Frontal cortex (tissue), 4 donors: ENCODE measurements at places on chromosomes 4 and X.
A peak's percentile ranks its signal among the peaks of the same experiment; 100 is the strongest.

DNA sequence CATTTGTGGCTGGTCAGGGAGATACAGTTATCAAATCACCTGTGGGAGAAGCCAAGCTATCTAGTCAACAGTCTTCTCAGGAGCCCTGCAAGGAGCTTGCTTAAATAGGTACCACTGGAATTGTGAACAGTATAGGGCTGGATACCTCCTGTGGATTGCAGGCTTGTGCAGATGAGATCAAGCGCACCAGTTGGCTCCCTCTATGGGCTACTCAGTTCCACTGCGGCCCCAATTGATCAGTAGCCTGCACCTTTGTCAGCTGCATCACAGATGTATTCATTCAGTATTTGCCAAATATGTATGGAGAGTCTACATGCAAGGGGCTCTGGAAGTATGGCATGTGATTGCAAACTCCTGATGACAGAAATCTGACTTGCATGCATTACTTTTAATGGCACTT, 28.6 kb downstream of the TEX13A start:
- no peak for DNase-seq

- DNase-seq, result no peak
Measured at GRCh38 chrX:47637546-47638195, 7.9 kb upstream of the CFP start.

GRCh38 chr4:17385403-17385802, 126.5 kb downstream of the QDPR start:
- peak; percentile 5 for DNase-seq

GRCh38 chrX:154373340-154374306, 811 bp downstream of the FLNA start:
- peak; percentile 76 for DNase-seq

DNA sequence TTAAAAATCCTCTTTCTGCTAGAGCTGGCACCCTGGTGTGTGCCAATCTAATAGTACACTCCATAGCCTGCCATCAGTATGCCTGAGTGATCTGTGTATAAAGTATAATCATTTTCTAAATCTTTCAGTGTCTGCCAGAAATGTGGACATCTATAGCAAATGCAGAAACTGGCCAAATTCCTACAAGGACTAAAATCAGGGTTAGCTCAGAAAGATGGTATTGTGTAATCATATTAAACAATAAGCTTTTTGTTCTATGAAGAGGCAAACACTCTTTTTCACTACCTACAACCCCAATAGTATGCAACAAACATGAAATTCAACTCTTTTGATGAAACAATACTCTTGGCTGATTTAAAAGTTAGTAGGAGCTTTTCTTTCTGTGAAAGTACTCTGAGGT, 7.7 kb upstream of the TXLNG start:
- no peak for DNase-seq

DNA sequence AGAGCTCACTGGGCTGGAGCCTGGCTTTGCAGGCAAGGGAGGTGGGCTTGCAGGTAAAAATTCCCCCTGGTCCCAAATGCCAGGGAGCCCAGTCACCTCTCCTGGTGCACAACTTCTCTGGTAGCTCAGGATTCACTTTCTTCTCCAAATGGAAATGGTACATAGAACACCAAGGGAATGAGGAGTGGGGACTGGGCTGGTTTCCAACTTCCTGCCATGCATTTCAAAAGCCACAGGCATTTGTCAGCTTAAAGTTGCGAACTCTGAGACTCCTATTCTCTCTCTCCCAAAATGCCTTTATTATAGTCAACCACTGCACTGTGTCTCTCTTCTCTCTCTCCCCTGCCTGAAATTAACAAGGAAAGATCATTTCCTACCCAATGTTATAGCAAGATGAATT, 177.3 kb downstream of the GRIA3 start:
- no peak for DNase-seq

- DNase-seq, result no peak
Measured at GRCh38 chr4:53066155-53066554, 204.0 kb downstream of the RASL11B start.

DNA sequence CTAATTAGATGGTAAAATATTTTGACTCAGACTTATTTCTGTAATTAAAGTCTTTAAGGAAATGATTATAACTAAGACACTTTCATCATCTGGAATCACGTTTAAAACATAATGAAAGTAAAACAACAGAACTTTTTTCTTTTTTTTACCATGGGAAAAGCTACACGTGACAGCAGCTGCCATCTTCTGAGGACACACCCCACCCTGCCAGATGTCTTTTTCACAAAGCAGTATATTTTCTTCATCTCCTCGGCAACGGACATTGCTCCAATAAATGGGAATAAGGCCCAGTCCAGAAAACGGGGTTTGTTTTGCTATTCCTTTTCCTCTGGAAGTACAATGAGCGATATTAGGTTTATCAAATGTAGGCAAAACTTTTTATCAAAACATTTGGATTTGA, 17.5 kb downstream of the PRSS12 start:
- DNase-seq, result no peak

- DNase-seq, result no peak
Measured at GRCh38 chrX:68919707-68920106, 90.9 kb downstream of the EFNB1 start.

DNA sequence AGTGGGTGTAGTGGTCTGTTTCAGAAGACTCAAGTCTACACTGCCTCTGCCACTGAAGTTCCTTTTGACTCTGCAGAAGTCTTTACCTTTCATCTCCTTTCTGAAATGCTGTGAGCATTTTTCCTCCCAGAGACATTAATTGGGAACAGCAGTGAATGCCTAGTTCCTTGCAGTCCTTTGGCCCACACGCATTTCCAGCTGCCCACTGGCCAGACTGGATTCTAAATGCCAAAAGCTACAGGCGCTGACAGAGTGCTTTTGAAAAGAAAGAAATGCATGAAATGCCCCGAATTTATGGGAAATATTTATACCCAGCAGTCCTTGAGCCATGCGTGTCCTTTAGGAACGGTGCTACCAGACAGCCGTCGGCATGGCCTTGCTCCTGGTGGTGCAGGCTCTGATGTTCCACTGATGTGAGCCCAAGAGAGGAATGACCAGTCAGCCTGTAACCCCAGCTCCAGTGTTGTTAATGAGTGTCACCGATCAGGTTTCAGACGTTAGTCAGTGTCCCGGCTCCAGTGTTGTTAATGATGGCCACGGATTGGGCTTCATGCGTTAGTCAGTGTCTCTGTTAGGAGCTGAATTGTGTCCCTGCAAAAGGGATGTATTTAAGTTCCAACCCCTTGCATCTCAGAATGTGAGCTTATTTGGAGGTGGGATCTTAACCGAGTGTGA, 132.6 kb downstream of the TBL1X start:
- no peak for DNase-seq

GRCh38 chr4:32826169-32826568, 2106.0 kb downstream of the PCDH7 start:
- DNase-seq, result no peak

DNA sequence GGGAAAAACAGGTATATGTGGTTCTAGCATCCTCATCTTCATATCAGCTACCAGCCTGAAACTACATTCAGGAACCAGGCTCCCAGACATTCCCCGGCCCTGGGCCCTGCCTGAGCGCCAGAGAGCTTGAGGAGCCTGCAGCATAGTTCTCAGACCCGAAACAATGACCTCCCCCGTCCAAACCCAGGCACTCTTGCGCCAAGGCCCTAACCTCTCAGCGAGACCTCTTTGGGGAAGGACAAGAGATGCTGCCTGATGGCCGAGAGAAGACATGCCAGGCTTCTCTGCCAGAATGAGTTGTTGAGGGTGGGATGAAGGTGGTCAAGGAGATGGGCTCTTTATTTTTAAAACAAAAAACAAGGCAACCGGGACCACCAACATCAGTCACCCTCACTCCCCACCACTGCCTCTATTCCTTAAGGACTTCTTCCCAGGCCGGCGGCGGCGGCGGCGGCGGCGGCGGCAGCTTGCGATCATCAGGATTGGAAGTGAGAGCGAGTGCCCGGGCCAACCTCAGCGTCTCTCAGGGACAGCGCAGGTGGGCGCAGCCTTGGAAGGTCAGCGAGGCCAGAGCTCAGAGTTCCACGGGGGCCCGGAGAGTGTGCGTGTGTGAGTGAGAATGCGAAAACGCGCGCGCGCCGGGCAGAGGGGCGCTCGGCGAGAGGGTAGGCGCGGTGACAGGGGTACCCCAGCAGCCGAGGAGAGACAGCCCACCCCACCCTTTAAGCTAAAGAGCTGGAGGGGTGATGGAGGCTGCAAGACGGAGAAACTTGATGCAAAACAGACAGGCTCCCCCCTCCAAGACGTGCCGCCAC, 601 bp downstream of the INPP4B start:
- DNase-seq, result no peak

GRCh38 chr4:108152980-108153379, 15.8 kb downstream of the LEF1 start:
- DNase-seq, result no peak

DNA sequence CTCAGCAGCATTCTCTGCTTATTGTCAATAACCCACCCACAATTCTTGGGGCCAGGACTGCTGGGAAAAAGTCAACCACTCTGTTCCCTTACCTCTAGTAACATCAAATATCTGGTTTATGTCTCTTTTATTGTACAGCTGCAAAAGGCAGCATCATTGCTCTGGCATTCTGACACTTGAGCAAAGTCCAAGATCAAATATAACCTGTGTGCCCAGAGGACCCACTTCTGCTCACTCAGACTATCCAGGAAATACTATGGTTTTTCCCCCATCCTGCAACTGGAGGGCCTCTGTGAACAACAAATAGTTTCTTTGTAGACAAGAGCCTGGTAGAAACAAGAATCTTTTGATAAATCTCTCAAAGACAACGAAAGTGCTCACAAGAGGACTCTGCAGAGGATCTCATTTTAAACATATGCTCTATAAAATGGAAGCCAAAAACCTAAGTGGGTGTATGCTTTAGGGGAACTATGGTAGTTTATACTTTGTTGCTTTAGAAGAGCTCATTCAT, 154.7 kb downstream of the RAB28 start:
- no peak for DNase-seq

DNA sequence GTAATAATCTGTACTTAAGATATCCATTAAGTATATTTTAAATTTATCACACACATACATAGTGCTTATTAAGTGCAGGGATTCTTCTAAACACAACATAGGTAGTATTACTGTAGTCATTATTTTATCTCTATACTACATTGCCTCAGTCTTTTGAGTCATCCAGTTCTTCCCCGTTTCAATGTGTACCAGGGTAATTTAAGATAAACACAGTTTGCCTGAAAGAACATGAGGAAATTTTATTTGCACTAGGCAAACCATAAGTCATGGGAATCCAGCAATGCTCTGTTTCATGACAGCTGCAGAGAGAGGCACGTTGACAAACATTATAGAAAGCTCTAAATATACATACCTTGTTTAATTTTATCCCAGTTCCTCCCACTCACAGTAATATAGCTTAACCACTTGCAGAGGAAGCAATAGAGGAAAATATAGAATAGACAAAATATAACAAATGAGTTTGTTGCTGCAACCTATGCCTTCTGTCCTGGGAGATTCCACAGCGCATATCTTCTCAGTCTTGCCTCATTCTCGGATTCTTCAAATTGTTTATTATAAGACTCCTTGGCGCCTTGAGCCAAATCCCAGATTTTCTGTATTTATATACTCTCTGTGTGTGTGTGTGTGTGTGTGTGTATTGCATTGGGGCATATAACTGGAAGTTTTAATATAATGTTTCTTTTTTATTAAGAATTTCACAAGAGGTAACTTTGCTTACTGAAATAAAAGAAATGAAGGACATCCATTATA, 258.6 kb downstream of the FAM133A start:
- DNase-seq, result no peak

GRCh38 chr4:53507671-53508286, 83.5 kb downstream of the LNX1 start:
- no peak for DNase-seq

GRCh38 chrX:132373610-132374009, 115.2 kb downstream of the MBNL3 start:
- no peak for DNase-seq

DNA sequence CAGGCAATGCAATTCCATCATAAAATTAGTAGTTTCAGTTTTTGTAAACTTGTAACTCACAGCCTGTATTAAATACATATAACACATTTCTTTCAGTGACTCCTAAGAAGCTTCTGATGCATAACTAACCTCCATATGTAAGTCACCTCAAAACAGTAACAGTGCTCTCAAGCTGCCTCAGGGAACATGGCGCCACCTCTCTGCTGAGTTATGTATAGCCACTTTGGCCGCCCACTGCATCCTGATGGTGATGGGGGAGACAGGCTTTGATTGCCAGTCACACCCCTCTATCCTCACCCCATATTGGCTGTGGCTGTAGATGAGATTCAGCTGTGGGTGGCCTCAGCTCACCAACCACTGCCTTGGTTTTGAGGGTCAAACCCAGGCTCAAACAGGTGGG, 54.3 kb downstream of the LRBA start:
- DNase-seq, result no peak

DNA sequence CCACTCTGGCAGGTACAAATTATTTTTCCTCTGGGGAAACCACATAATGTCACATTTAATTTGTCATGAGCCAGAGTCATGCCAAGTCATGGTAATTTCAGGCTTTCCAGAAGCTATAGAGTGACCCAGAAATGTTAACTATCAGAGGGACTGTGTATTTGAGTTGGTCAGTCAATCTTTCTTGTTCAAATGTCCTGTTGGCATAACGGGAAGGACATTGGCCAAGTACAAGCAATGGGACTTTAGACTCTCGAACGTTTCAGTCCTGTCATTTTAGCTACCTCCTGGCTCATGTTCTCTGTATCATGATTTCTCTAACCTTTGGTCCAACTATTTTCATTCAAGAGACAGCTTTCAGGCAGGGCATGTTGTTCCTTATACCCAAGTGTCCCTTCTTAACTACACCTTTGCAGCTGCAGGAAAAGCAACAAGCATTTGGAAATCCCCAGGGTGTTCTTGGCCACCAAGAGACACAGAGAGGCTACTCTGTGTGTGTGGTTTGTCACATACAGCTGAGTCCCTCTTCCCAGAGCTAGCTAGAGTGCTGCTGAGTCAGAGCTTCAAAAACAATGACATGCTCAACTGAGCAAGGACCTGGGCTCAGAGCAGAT, 142.6 kb downstream of the EGF start:
- no peak for DNase-seq

DNA sequence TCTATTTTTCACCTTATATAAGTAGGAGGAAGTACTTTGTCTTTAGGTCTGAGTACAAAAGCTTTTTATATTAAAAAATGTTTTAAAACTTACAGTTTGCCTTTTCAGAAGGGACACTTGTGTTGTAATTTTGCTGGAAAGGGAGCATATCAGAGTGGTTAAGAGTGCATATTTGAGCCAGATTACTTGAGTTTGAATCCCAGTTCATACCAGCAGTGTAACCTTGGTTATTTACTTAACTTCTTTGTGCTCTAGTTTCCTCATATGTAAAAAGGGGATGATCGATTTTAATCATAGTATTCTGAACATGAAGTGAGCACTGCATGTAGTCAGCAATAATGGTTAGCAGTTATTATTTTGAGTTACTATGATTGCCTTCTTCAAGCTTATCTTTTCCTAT, 78.3 kb upstream of the SLC4A4 start:
- no peak for DNase-seq

DNA sequence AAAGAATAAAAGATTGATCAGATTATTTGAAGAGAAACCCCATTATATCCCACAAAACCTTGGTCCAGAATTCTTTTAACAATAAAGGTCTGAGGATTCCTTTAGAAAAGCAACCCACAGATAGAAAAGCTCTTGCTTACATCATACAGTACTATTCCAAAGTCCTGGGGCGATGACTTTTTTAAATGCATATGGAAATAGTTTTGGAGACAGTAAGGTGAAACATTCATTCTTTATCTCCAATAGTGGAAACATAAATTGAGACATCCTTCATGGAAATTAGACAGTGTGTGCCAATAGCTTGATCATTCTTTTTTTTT, 85.7 kb upstream of the UCP1 start:
- no peak for DNase-seq

- DNase-seq, result no peak
Measured at GRCh38 chr4:95250544-95251137, 298.1 kb downstream of the UNC5C start.

GRCh38 chr4:75494563-75494962, 19.6 kb downstream of the RCHY1 start:
- no peak for DNase-seq
